ENCODE measurements at places on chromosomes 12 and 14.

- no peak for DNase-seq
Measured at GRCh38 chr12:113813229-113813541, 152.9 kb downstream of the RBM19 start.

GRCh38 chr12:121184984-121185889, 24.7 kb upstream of the P2RX4 start:
- DNase-seq = no peak

DNA sequence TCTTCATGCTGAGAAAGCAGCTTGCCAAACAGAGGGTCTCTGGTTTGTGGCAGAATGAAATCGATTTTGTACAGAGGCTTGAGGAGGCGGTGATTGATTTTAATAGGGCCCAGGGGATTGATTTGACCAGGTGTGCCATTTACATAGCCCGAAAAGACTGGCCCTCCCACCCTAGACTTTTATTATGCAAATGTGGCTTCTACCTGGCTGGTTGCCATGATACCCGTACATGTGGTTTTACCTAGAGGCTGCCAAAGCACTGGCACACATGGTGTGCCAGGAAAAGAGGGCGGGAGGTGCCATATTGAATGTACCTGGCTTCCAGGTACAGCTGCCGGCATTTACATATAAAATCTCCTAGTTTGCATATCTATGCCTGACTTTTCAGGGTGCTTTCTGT, 18.0 kb upstream of the GUCY2C start:
- DNase-seq = no peak

GRCh38 chr14:73227812-73228781, 9.2 kb upstream of the PAPLN start:
- DNase-seq = peak; percentile 94

DNA sequence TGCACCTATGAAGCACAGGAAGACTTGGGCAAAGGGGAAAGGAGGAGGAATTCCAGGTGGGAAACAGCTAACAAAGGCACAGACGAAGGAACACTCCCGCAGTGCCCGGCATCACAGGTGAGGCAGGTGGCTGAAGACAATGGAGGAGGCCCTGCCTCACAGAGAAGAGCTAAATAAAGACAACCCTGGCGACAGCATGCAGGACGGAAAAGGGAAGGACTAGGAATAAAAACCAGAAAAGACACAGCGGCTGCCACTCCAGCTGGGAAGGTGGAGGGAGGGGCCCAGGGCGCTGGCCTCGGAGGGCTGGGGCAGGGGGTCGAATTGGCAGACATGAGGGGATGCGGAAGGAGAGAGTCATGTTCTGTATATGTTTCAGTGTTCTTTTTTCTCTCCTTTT, 43.0 kb upstream of the ANO2 start:
- no peak for DNase-seq

Data from smooth muscle cell of the brain vasculature (primary cell).